ENCODE measurements at places on chromosomes 4 and X. TPM values are rescaled to one million over a fixed set of nuclear protein-coding genes. Genes with fewer than 3 reads are reported as not detected.
A peak's percentile ranks its signal among the peaks of the same experiment; 100 is the strongest.

FRG1 gene
- 35.0 TPM for total RNA-seq

ENAM gene
- total RNA-seq, result not detected

SLC2A9 gene
- total RNA-seq, result 4.8 TPM

LEF1 gene
- 6.0 TPM for total RNA-seq

CD40LG gene
- 0.23 TPM for total RNA-seq

COX7B2 gene
- total RNA-seq, result not detected

F11 gene
- total RNA-seq, result not detected

ERAS gene
- not detected for total RNA-seq

- H3K36me3 ChIP-seq, result no peaks in the 10 kb centered on the region
- no peaks in the 10 kb centered on the region for H3K27me3 ChIP-seq
- H3K4me1 ChIP-seq, result no peaks in the 10 kb centered on the region
- H3K4me3 ChIP-seq, result no peak overlapping the region
These were observed 115.6 kb downstream of the DHRSX start for GRCh38 chrX:2385224-2385623.

GRCh38 chr4:42320822-42321388, 76.4 kb upstream of the SHISA3 start:
- H3K36me3 ChIP-seq, result no peaks in the 10 kb centered on the region
- no peaks in the 10 kb centered on the region for H3K4me1 ChIP-seq
- no peak overlapping the region for H3K4me3 ChIP-seq
- no peaks in the 10 kb centered on the region for H3K27me3 ChIP-seq
- no peak for DNase-seq

- no peaks in the 10 kb centered on the region for H3K27me3 ChIP-seq
- DNase-seq, result no peak
- H3K27ac ChIP-seq, result no peak overlapping the region
- no peaks in the 10 kb centered on the region for H3K4me1 ChIP-seq
These were observed 38.3 kb upstream of the PPP2R3B start for GRCh38 chrX:425056-425455.

DNA sequence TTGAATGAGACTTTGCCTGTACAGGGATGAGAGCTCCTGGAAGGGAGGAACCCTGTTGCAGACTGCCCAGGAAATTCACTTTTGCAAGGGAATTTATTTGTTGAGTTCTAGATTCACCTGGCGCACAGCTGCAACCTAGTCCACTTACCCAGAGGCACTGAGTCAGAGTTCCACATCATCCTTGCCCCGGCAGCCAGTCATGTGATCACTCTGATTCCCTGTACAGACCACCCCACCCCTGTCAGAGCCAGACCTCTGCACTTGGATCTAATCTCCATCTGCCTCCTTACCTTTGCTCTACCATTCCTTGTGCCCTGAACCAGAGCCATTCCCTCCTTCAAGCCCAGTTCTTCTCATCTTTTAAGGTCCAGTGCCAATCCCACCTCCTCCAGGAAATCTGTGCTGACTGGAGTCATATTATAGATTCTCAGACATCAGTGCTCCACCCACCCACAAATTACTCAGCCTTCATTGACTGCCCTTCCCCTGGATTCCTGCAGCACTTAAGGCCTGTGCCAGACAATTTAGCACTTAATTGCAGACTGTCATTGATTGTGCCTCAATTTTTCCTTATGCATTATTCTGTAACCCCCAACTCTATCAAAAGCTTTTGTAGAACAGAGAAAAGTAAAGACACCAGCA, 84.1 kb upstream of the MAGEA4 start:
- H3K4me3 ChIP-seq, result no peak overlapping the region
- H3K4me1 ChIP-seq, result no peaks in the 10 kb centered on the region
- H3K27ac ChIP-seq, result no peak overlapping the region
- DNase-seq, result no peak
- H3K27me3 ChIP-seq, result no peaks in the 10 kb centered on the region

- H3K36me3 ChIP-seq, result no peaks in the 10 kb centered on the region
- H3K27me3 ChIP-seq, result no peaks in the 10 kb centered on the region
- DNase-seq, result no peak
- no peak within 1 kb of the TSS for H3K27ac ChIP-seq
- no peaks in the 10 kb centered on the region for H3K4me1 ChIP-seq
- H3K4me3 ChIP-seq, result no peak within 1 kb of the TSS
These were observed at the start of gene DAPP1 for GRCh38 chr4:99816545-99817308. Gene DAPP1 (plus strand): TSS chr4:99816827. CDS start chr4:99816914, 87 bp downstream.

GRCh38 chr4:156237231-156237630, 283.6 kb upstream of the CTSO start:
- no peaks in the 10 kb centered on the region for H3K27me3 ChIP-seq
- H3K4me3 ChIP-seq, result no peak overlapping the region
- H3K4me1 ChIP-seq, result no peaks in the 10 kb centered on the region
- H3K27ac ChIP-seq, result no peak overlapping the region
- no peaks in the 10 kb centered on the region for H3K36me3 ChIP-seq
- DNase-seq, result no peak

DNA sequence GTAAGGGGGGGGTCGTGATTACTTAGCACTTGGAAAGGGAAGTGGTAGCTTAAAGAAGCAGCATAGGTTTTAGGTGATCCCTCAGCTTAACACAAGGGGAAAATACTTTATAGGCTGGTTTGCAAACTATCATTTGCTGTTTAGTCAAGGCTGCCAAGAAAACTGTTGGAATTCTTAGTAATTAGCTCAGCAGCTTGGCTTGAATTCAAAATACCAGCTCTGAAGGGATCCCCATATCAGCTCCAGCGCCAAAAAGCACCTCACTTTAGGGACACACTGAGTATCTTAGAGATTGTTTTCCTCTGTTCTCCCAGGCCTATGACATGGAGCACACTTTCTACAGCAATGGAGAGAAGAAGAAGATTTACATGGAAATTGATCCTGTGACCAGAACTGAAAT, 8.8 kb downstream of the TNMD start:
- no peak overlapping the region for H3K27ac ChIP-seq
- no peaks in the 10 kb centered on the region for H3K27me3 ChIP-seq
- peaks cover 3% of the 10 kb centered on the region for H3K4me1 ChIP-seq
- no peaks in the 10 kb centered on the region for H3K36me3 ChIP-seq

- no peaks in the 10 kb centered on the region for H3K27me3 ChIP-seq
- H3K27ac ChIP-seq, result no peak overlapping the region
- H3K4me3 ChIP-seq, result no peak overlapping the region
- H3K4me1 ChIP-seq, result no peaks in the 10 kb centered on the region
- H3K36me3 ChIP-seq, result no peaks in the 10 kb centered on the region
- no peak for DNase-seq
These were observed 34.2 kb downstream of the DCK start for GRCh38 chr4:71027611-71028010.

DNA sequence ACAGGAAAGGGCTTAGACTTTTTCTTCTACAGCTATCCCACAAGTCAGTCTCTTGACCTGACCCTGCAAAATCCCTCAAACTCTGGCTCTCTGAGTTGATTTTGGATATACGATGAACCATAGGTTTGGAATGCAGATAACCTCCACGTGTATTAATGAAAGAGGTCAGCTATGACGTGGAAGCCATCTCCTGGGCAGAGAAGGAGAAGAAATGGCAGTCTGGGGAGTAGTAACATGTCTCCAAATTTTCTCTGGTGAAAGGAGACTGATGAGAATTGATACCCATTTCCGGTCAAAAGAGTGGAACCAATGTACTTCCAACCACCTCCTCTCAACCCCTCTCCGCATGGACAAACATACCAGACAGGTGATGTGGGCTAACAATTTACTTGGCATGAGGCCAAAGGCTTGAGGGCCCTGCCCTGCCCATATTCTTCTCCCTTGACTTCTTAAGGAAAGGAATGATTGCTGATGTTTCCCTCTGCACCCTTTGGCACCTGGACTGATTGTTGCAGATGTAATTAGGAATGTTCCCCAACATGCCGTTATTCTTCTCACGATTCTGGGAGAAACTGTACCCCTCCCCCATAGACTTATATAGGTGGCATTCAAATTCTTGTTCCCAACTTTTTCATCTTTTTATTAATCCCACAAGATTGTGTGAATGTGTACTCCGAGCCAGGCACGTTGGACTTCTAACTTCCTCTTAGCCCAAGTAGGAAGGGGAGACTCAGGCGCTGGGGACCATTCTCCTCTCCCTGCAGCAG, 580 bp upstream of the PLS3 start:
- H3K4me1 ChIP-seq, result no peaks in the 10 kb centered on the region
- H3K36me3 ChIP-seq, result no peaks in the 10 kb centered on the region
- H3K27ac ChIP-seq, result peak overlapping the region; percentile 81
- peak overlapping the region; percentile 53 for H3K4me3 ChIP-seq
- DNase-seq, result no peak

- no peak overlapping the region for H3K4me3 ChIP-seq
- H3K27me3 ChIP-seq, result no peaks in the 10 kb centered on the region
- H3K27ac ChIP-seq, result no peak overlapping the region
- no peaks in the 10 kb centered on the region for H3K4me1 ChIP-seq
These were observed 70.7 kb downstream of the MOSPD2 start for GRCh38 chrX:14943962-14944361.

DNA sequence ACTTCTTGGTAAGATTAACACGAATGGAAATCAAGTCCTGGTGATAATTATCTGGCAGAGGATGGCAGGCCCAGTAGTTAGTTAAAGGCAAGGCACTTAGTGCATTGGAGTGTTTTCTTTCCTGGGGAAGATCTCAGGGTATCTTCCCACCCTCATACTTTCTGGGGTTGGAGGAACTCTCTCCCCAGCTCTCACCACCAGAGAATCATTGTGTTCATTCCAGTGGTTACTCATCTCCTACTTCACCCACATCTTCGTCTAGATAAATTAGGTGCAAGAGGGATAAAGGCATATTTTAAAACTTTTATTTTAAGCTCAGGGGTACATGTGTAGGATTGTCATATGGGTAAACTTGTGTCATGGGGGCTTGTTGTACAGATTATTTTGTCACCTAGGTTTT, 67.5 kb upstream of the SH3RF1 start:
- no peaks in the 10 kb centered on the region for H3K4me1 ChIP-seq
- H3K27me3 ChIP-seq, result no peaks in the 10 kb centered on the region
- H3K4me3 ChIP-seq, result no peak overlapping the region

DNA sequence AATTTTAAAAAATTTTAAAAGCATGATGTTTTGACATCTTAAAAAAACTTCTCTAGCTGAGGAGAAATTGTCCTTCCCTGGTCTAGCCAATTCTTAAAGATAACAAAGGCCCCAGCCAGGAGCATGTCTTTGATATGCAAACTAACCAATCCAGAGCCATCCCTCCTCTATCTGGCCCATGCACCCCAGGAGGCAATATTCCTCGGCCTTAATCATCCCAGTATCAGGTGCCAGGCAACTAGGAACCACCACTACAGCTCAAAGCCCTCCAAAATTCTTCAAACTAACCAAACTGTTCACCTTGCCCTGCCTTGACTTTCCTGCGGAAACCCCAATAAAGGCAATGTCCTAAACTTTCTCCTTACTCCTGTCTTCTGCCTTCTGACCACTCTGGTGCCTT, 97.8 kb upstream of the USP9X start:
- no peaks in the 10 kb centered on the region for H3K36me3 ChIP-seq
- no peak overlapping the region for H3K4me3 ChIP-seq
- H3K27me3 ChIP-seq, result no peaks in the 10 kb centered on the region

- no peak overlapping the region for H3K4me3 ChIP-seq
- no peaks in the 10 kb centered on the region for H3K4me1 ChIP-seq
- no peak overlapping the region for H3K27ac ChIP-seq
- no peak for DNase-seq
- H3K36me3 ChIP-seq, result no peaks in the 10 kb centered on the region
These were observed 11.6 kb upstream of the GDPD2 start for GRCh38 chrX:70411475-70411874.

GRCh38 chr4:163042306-163042705, 124.4 kb downstream of the NAF1 start:
- DNase-seq, result no peak
- H3K4me3 ChIP-seq, result no peak overlapping the region
- H3K4me1 ChIP-seq, result no peaks in the 10 kb centered on the region

DNA sequence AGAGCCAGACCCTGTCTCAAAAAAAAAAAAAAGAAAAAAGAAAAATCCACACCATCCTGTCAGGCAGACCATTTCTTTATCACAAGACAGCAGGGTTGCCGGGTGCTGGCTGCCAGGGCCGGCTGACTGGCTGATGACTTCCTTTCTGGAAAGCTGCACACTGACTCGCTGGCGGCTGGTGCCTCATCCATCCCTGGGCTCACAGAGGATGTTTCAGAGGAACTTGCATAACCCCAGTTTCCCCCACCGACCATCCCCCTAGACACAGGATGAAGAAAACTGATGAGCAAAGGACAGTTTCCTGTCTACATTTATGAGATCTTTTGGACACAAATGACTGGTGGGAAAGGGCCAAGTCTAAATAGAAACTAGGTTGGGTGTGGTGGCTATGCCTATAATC, 14.1 kb downstream of the HPSE start:
- no peaks in the 10 kb centered on the region for H3K36me3 ChIP-seq
- H3K27ac ChIP-seq, result no peak overlapping the region
- DNase-seq, result no peak
- no peak overlapping the region for H3K4me3 ChIP-seq
- no peaks in the 10 kb centered on the region for H3K27me3 ChIP-seq

DNA sequence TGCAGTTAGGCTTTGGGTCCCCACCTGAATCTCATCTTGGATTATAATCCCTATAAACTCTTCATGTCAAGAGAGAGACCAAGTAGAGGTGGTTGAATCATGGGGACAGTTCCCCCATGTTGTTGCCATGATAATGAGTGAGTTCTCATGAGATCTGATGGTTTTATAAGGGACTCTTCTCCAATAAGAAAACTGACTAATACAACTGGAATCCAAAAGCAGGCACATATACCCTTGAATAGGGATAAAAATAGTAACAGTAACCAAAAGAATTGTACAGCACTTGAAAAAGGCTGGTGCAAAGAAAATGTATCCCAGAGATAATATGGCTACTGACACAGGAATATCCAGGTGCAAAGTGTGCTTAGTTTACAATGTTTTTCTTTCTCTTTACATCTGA, 351.5 kb upstream of the MAD2L1 start:
- DNase-seq, result no peak
- no peak overlapping the region for H3K4me3 ChIP-seq
- H3K36me3 ChIP-seq, result no peaks in the 10 kb centered on the region
- H3K27me3 ChIP-seq, result no peaks in the 10 kb centered on the region

DNA sequence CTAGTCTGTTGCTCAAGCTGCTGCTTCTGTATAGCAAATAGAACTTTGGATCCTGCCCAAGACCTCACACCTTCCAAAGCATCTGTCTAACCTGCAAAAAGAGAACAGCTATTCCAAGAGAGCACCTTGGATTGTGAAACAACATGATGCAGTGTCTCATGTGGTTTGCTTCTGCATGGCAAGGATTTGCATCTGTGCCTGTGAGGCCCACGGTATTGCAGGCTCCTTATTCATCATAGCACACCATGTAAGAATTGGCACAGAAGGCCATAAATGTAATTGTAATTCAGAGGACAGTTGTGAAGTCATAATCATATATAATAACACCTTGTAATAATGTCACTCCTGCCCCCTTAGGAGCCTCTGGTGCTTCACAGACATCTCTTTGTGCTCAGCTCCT, 147.1 kb downstream of the ZNF674 start:
- DNase-seq, result no peak
- H3K4me1 ChIP-seq, result no peaks in the 10 kb centered on the region
- H3K4me3 ChIP-seq, result no peak overlapping the region
- no peak overlapping the region for H3K27ac ChIP-seq
- H3K27me3 ChIP-seq, result no peaks in the 10 kb centered on the region

Data from ovary (tissue), 10 donors.